ENCODE measurements at places on chromosomes 2 and 18.

- DNase-seq: no peak
These were observed 50.5 kb downstream of the MRPL35 start for GRCh38 chr2:86249579-86250391.

GRCh38 chr2:203328760-203329540 is 756 bp downstream of the ABI2 start:
- peak; percentile 50 for DNase-seq

- DNase-seq: peak; percentile 58
These were observed 926 bp downstream of the SERPINB8 start for GRCh38 chr18:63970809-63971205.

- no peak for DNase-seq
These were observed 11.0 kb upstream of the CATIP start for GRCh38 chr2:218345491-218346236.

GRCh38 chr2:23850564-23851256 is 76.2 kb downstream of the ATAD2B start:
- no peak for DNase-seq

DNA sequence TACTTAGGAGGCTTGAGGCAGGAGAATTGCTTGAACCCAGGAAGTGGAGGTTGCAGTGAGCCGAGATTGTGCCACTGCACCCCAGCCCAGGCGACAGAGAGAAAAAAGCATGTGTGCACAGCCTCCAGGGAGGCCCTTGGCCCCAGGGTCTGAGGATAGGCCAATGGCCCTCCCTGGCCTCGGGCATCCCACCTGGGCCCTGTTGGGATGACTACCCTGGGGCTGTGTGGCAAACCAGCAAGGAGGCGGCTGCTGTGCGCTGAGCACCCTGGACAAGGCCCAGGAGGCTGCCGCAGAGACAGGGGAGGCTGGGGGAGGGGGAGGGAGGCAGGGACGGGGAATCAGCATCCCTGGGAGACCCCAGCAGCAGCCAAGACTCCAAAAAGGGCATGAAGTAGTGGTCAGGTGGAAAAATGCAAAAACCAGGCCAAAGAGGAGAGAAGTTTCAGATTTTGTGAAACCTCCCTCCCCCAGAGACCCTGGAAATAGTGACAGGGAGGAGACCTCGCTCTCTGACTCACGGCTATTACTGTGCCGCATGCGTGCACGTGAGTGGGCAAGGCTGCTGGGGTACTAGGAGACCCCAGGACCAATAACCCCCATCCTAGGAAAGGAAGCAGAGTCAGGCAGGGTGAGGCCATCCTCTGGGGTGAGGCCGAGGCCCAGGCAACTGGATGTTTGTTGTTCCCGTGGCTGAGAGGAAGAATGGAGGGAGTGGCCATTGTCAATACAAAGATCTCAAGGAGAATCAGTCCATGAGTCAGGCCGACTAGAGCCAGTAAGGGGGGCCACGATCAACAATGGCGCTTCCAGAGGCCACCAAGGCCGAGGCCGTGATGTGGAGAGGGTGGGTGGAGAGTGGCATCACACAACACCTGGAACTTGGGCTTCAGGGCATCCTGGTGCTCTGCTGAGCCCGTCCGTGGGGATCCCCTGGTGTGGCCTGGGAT is 16.0 kb upstream of the B3GNT7 start:
- no peak for DNase-seq

GRCh38 chr2:45823723-45824206 is 172.3 kb downstream of the PRKCE start:
- no peak for DNase-seq

DNA sequence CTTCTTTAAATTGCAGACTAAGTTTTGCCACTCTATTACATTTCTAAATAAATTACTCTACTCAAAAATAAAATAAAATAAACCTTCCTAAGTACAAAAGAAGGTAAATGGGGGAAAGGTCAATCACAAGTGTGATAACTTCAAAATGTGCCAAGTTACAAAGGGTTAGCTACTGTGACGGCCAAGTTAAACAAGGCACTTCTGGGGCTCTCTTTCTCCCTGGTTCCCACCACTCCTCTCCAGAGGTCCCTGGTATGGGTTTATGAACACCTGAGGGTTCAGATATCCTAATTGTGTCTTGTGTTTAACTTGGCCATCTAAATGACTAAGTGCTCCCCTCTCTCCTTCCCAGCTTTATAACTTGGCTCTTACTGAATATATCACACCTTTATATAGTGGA is 5.4 kb downstream of the ZNF521 start:
- DNase-seq: no peak

- no peak for DNase-seq
These were observed 91.6 kb downstream of the ASB1 start for GRCh38 chr2:238518172-238518820.

- peak; percentile 28 for DNase-seq
These were observed 204.4 kb downstream of the CCDC102B start for GRCh38 chr18:69002233-69002632.

GRCh38 chr2:218806346-218806978 is 24.5 kb downstream of the CYP27A1 start:
- DNase-seq: no peak

- DNase-seq: no peak
These were observed 207.9 kb upstream of the RAB6C start for GRCh38 chr2:129771418-129772189.

- no peak for DNase-seq
These were observed 4.7 kb upstream of the TEX261 start for GRCh38 chr2:70999362-70999761.

- DNase-seq: no peak
These were observed 127.2 kb downstream of the OSBPL1A start for GRCh38 chr18:24270358-24270936.

- peak; percentile 44 for DNase-seq
These were observed 86.0 kb downstream of the MAPRE2 start for GRCh38 chr18:35127201-35127600.

GRCh38 chr2:4180631-4181030 is 477.3 kb downstream of the DCDC2C start:
- no peak for DNase-seq

DNA sequence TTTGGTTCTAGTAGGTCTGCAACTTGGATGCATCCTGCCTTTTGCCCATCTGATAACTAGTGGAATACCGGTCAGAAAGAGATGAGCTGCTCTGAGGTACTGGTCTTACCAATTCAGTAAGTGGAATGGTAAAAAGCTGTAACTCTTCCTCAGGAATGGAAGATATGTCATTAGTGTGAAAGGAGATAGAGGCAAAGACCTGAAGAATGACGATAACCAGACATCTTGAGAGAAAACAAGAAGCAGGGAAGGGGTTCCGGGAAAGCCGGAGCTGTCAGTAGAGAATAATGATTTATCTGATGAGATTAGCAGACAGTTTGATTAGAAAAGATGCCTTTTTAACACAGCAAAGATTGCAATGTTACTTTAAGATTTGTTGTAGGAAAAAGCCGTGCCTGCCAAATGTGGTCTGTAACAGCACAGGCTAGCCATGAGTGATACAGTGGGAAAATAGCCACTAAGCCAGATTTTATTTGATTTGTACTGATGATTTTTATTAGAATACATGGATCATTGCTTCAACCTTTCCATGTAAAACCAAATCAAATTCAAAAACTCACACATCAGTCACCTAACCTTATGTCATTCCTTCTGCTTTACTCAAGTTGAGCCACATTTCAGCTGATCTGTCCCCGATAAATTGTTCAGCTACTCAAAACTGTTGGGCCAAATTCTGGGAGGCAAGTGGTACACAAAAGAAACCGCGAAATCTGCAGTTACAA is 110.0 kb downstream of the TCF4 start:
- no peak for DNase-seq

DNA sequence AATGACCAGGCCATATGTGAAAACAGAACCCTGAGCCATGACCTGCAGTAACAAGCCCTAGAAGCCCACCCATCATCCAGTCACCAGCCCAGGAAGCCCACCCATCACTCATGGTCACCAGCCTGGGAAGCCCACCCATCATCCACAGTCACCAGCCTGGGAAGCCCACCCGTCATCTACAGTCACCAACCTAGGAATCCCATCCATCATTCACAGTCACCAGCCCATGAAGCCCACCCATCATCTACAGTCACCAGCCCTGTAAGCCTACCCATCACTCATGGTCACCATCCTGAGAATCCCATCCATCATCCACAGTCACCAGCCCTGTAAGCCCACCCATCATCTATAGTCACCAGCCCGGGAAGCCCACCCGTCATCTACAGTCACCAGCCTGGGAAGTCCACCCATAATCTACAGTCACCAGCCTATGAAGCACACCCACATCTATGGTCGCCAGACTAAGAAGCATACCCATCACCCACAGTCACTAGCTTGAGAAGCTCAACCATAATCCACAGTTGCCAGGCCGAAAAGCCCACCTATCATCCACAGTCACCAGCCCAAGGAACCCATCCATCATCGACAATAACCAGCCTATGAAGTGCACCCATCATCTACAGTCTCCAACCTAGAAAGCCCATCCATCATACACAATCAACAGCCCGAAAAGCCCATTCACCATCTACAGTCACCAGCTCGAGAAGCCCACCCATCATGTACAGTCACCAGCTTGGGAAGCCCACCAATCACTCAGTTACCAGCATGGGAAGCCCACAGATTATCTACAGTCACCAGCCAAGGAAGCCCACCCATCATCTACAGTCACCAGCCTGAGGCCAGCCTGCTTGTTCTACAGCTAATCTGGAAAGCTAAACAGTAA is 91.9 kb downstream of the TWIST2 start:
- no peak for DNase-seq

DNA sequence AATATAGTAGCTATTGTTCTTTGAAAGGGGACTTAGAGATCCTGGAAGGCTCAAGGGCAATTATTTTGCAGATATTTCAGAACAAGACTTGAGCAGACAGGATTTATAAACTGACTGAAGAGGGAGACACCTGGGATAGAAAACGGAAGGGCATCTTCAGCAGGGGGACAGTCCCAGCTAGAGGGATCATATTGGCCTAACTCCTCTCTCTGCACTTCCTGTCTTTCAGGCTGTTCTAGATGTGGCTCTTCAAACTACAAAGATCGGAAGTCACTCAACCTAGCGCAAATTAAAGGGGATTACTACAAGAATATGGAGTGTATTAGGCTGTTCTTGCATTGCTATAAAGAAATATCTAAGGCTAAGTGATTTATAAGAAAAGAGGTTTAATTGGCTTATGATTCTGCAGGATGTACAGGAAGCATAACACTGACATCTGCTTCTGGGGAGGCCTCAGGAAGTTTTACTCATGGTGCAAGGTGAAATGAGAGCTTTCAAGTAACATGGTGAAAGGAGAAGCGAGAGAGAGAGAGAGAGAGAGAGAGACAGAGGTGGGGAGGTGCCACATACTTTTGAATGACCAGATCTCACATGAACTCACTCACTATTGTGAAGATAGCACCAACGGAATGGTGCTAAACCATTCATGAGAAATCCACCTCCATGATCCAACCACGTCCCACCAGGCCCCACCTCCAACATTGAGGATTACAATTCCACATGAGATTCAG is 5.3 kb upstream of the CTIF start:
- DNase-seq: no peak

DNA sequence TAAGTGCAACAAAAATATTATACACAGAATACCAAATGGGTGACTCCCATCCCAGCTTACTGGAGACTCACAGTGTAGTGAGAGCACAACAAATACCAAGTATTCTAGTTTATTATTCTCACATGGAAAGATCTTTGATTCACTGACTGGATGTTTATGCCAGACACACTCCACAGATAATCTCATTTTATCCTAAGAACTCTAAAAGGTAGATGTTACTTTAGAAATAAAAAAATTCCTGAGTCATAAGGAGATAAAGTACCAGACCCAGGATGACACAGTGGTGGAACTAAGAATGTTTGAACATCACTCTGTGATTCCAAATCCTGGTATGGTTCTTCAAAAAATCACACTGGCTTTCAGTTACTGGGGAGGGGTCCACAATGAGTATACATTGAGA is 136.2 kb downstream of the CDH2 start:
- DNase-seq: no peak

DNA sequence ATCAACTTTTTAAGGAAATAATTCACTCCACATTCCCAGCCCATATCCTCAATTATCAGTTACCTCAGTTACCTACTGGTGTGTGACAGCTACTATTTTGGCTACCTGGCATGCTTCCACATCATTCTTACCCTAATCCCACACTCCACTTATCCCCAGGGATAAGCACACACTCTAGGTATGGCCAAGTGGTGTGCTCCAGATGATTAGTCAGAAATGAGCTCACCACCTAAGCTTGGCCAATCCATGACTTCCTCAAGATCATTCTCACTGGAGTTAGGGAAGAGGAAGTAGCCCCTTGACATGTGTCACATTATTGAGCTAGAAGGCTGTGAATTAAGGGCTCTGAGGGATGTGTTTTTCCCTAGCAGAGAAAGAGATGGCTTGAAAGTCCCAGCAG is 20.9 kb upstream of the SMAD4 start:
- DNase-seq: no peak

DNA sequence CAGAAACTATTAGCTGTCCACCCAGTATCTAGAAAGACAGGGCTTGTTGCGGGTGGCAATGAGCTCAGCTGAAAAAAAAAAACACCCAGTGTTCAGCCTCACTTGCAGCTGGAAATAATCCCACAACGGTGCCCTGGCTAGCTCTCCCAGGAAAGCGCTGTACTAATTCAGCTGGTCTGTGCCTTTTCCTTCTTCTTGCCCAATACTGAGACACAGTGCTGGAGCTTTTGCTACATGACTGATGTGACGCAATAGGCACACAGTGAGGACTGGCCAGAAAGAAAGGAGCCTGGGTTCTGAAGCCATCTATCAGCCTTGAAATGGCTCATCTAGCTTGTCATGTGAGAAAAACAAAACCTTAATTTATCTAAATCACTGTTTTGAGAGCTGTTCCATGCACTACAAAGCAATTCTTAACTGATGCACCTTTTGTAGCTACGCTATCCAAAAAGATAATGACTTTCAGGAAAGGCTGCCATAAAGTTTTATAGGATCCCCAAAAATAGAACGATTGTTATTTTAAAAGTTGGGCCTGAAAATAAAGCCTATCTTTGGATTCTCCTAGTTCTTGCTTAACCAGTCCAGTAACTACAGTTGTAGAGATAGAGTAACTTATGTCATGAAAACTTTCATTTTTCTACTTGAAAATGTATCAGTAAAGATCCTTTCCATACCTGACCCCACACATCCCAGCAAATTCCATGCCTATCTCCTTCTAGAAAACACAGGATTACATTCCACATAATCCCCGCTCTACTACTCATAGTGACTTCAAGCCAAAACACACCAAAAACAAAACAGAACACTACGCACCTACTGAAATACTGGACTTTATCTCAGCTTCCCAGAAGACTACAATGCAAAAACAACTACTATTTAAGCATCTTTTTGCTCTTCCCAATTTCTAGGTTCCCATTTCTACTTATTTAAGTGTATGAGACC is 15.9 kb downstream of the KIDINS220 start:
- no peak for DNase-seq

DNA sequence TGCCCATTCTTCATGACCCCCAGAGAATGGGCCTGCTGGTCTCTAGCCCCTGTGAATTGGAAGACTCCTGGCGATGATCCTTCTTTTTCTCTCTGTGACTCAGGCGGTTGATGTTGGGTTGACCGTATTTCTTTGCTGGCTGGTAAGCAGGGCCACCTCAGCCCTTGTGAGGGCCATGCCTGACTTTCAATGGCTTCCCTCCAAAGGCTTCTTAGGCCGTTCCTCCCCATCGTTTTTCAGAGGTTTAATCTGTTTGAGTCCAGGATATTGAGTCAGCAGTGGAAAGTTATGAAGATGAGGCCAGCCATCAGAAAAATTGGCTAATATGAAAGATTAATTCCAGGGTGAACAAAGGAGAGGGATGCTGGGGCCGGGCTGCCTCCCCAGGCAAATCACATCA is 13.6 kb downstream of the HPCAL1 start:
- DNase-seq: no peak

All from WTC11 (cell line).